ENCODE measurements at places on chromosomes 12 and 14.

- no peak for DNase-seq
Measured at GRCh38 chr12:68263366-68263765, 10.0 kb upstream of the IL22 start.

DNA sequence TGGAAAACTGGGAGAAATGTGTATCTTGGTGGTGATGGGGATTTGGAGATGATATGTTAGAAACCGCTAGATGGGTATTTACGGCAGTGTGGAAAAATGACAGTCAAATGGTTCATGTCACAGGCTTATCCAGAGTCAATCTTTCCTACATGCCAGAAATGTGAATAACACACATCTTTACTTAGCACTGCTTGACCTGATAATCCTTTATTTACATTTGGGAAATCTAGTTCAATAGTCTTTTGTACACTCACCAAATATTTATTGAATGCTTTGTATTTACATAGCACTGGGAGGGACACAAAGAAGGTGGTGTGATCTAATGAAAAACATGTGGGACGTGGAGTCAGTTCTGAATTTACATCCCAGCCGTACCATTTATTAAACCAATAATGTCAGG lies 208.2 kb downstream of the DIO2 start:
- no peak for DNase-seq

GRCh38 chr12:111181143-111181726 lies 187.7 kb downstream of the PHETA1 start:
- no peak for DNase-seq

GRCh38 chr12:59699421-59700152 lies 103.8 kb downstream of the SLC16A7 start:
- DNase-seq: no peak

GRCh38 chr12:47383942-47384341 lies 304.2 kb upstream of the AMIGO2 start:
- DNase-seq: no peak

GRCh38 chr14:102500158-102500662 lies 9.4 kb downstream of the ANKRD9 start:
- no peak for DNase-seq

DNA sequence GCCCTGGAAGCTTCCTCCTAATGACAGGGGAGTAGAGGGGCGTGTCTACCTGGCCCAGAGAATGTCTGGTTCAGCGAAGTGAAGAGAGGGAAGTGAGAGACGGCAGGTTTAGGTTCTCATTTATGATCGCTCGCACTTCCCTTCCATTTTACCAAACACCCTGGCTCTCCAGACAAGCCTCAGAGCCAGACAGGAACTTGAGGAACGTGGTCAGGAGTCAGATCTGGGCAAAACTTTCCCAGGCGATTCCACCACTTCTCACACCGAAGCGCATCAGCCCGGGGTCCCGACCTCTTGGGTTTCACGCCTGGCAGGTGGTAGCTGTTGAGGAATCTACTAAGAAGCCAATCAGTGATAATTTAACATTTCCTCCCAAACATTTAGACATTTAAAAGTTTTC lies 21.3 kb downstream of the ACTN1 start:
- DNase-seq: no peak

DNA sequence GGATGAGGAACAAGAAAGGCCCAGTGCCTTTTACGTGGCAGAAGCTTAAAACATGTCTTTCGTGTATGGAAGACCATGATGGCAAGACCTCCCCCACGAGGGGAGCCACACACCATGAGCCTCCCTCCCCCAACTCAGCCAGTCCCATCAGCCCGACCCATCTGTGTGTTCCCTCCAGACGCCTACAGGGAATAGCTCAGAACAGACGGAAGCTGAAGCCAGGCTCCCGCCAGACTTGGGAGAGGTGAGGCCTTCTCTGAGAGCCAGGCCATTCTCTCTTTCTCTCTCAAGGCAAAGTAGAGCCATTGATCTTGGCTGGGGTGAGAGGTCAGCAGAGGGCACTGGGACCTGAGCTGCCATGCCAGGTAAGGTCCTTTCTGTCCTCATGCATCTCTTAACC lies 9.5 kb downstream of the REM2 start:
- DNase-seq: no peak

DNA sequence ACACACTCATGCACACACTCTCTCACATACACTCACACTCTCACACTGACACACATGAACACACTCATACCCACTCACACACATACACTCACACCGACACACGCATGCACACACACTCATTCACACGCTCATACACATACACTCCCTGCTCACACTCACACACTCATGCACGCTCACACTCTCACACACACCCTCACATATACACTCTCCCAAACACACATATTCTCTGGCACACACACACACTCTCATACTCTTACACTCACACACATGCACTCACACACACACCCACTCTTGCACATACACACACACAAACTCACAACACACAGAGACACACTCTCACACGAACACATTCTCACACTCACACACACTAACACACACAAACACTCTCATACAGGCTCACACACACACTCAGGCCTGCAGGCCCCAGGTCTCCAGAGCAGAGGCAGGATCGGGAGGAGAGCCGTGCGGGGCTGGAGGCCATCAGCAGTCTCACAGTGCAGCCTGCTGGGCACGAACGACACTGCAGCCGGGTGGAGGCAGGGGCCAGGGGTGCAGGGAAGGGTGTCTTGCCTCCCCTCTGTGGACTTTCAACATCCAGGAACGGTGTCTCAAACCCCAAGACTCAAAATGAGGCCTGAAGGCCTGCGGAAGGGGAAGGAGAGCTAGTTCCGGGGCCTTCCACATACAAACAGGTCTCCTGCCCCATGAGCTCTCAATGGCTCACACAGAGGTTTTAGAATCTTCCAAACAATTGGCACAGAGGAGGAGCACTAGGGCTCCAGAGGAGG lies 148.7 kb downstream of the ANO2 start:
- DNase-seq: no peak

DNA sequence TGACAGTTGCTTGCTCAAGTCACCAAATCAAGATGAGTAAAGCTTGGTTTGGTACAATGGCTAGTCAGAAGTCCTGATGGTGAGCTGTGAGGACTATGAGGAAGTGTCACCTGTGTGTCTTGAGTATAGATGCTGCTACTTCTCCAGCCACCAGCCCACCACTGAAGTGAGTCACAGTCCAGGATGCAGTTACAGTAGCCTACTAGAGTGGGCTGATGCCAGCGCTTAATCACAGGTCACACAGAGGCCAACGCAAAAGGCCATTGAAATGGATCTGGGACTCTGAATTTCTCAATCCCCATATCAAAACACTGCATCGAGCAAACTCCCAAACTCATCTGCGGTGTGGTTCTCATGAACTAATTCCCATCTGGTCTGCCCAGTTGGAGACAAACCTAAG lies 223.1 kb downstream of the ANO6 start:
- DNase-seq: no peak

DNA sequence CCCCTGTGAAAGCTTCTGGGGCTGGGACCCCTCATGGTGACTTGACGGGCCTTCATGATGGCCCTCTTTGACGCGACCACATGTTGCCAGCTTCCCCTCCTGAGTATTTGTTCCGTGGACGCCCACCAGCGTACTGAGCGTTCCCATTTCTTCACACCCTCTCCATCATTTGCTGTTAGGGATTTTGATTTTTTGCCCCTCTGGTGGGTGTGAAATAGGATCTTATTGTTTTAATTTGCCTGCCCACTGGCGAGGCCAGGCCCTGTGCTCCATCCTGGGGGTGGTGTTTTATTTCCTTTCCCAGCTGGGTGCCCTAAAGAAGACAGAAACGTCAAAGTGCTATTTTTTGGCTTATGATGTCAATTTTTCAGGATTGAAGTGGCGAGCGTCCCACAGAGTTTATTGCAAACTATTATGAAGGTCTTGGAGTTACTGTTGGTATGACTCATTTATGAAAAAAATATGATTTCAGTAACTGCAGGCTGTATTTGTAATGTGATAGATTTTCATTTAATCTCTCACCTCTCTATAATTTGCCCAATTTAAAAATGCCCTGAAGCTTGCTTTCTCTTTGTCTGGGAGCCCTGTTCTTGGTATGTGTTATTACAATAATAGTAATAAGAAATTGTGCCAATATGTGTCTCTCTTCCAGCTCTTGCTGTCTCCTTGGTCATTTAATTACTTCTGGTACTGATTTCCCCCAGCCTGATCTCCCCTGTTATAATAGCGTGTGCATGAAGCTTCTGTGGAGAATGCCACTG lies 99.6 kb downstream of the SLC25A47 start:
- no peak for DNase-seq

GRCh38 chr14:30996892-30997659 lies 28.4 kb upstream of the AP4S1 start:
- DNase-seq: no peak

DNA sequence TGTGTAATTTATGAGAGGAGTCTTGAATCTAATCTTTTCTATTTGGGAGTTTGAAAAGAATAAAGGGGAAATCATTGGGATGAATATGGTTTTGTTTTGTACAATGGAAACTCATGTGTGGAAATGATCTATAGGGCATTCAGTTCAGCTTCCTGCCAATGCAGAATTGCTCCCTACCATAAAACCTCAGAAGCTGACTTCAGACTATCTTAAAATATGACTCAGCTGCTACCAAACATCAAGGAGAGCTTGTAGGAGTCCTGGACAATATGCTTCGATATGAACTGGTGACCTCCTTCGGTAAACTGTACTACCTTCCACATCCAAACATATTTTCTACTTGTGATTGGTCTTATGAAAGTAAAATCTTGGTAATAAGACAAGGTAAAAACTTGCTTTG lies 160.6 kb downstream of the CAPZA3 start:
- DNase-seq: no peak

- DNase-seq: no peak
Measured at GRCh38 chr14:31137214-31137889, 70.2 kb downstream of the HECTD1 start.

GRCh38 chr14:99779751-99780150 lies 13.5 kb upstream of the EML1 start:
- no peak for DNase-seq

- DNase-seq: peak; percentile 55
Measured at GRCh38 chr14:106417224-106418049, 891.1 kb downstream of the TMEM121 start.

GRCh38 chr12:121992059-121992879 lies 29.4 kb upstream of the BCL7A start:
- no peak for DNase-seq

Data from stimulated activated CD8-positive, alpha-beta memory T cell treated with anti-CD3 and anti-CD28 coated beads, Interleukin-7, amount 100 ng/mL, for 1 hour (primary cell).